Effector CD8-positive, alpha-beta T cell (primary cell): ENCODE measurements at places on chromosomes 12 and 14.
A peak's percentile ranks its signal among the peaks of the same experiment; 100 is the strongest.

DNA sequence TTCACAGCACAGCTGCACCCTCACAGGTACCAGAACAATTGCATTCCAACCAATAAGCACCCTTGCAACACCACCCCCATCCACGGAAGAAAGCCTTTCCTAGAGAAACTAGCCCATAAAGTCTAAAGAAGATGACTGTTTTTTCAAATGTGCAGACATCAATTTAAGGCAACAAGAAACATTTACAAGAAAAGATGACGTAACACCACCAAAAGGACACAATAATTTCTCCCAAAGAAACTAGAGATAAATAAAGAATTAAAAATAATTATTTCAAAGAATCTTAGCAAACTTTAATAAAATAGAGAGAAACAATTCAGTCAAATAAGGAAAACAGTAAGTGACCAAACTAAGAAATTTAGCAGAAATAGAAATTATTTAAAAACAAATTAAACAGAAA, 352.3 kb upstream of the ATXN7L3B start:
- DNase-seq, result no peak

GRCh38 chr14:72308967-72309485, 376.8 kb downstream of the RGS6 start:
- DNase-seq, result no peak

DNA sequence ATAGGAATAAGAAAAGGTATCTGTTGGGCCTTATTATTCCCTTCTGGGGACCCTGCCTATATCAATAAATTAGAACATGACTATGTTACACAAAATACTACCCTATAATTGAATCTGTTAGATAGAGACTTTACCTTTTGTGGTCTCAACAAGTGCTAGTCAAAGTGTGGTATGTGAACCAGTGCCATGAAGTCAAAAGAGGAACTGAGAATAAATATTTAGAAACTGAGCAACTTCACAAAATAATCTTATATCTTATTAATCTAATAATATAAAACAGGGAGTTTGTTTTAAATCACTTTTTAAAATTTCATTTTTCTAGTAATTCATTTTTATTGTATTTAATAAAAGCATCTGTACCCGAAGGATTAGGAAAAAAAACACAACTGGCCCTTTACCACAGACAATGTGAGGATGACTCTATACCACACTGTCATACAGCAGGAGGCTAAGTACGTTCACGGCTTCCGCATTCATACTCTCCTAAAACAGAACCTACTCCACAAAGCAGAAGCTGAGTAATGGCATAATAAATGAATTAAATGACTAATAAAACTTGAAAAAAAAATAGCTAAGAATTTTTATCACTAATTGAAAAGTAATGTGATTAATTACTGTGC, 42.1 kb downstream of the SEC23A start:
- no peak for DNase-seq

GRCh38 chr14:30020271-30020670, 92.6 kb upstream of the PRKD1 start:
- DNase-seq, result no peak

GRCh38 chr12:85626001-85626783, 210.0 kb downstream of the RASSF9 start:
- DNase-seq, result no peak

DNA sequence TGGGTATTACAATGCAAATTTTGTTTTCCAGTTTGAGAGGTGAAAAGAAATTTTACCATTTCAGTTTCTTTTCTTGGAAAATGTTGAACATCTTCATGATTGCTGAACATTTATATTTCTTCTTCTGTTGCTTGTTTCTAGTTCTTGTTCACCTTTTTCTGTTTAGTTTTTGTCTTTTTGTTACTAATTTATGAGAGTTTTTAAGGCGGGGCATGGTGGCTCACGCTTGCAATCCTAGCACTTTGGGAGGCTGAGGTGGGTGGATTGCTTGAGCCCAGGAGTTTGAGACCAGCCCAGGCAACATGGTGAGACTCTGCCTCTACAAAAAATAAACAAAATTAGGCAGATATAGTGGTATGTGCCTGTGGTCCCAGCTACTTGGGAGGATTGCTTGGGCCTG, 10.7 kb downstream of the KIF5A start:
- DNase-seq, result no peak

- DNase-seq, result no peak
Observed at GRCh38 chr14:52741865-52742264, 11.9 kb downstream of the STYX start.

DNA sequence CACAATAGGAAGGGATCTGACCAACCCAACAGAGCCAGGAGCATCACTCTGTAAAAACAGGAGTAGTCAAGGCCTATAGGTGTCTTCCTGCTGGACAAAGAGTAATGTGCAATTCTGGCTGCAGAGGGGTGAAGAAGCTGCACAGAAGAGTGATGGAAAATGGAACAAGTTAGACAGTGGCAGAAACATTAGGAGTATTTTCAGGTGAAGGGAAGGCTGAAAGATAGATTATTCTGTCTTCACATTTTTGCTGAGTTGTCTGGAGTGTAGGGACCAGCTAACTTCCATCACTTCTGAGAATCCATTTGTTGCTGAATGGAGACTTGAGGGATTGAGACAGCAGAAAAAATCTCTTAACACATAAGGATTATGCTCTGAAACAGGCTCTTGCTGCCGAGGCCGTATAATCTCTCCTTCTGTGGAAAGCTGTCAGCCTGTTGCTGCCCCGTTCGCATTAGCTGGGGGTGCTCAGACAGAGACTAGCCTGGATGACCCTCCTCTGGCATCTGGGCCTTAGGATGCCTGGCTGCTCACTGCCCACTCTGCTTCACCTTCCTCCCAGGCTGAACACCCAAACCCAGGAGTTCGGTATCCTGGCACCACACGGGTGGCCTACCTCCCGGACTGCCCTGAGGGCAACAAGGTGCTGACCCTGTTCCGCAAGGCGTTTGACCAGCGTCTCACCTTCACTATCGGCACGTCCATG, 3.1 kb upstream of the ARHGEF25 start:
- DNase-seq, result no peak

DNA sequence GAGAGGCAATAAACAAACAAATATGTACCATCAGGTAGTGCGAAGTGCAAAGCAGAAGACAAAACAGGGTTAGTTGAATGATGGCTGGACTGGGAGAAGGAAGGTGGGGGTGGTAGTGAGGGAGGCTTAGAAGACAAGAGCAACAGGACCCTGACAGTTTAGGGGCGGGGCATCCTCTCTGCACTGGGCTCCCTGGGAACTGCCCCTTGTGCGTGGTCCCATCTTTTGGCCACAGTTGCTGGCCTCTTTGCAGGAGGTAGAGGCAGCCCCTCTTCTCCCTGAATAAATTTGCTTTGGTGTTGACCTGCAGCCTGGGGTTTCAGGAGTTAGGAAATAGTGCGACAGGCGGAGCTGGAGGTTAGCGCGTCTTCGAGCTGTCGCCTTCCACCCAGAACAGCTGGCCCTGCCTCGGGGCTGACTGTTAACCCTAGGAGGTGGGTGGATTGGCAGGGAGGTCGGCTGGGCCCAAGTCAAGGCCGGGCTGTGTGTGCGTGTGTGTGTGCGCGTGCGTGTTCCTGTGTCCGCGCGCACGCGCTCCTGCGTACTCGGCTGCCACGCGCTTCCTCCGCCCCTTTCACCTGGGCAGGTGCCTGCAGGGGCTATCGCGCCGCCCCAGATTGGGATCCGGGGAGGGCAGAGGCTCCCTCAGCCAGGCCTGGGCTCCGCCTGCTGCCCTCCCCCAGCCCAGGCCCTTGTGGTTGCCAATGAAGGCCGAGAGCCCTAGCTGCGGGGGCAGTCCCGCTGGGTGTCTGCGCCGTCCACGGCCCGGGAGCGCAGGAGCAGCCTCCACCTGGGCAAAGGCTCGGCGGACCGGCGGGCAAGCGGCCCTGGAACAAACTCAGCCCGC, 180.8 kb downstream of the ADCK1 start:
- no peak for DNase-seq

DNA sequence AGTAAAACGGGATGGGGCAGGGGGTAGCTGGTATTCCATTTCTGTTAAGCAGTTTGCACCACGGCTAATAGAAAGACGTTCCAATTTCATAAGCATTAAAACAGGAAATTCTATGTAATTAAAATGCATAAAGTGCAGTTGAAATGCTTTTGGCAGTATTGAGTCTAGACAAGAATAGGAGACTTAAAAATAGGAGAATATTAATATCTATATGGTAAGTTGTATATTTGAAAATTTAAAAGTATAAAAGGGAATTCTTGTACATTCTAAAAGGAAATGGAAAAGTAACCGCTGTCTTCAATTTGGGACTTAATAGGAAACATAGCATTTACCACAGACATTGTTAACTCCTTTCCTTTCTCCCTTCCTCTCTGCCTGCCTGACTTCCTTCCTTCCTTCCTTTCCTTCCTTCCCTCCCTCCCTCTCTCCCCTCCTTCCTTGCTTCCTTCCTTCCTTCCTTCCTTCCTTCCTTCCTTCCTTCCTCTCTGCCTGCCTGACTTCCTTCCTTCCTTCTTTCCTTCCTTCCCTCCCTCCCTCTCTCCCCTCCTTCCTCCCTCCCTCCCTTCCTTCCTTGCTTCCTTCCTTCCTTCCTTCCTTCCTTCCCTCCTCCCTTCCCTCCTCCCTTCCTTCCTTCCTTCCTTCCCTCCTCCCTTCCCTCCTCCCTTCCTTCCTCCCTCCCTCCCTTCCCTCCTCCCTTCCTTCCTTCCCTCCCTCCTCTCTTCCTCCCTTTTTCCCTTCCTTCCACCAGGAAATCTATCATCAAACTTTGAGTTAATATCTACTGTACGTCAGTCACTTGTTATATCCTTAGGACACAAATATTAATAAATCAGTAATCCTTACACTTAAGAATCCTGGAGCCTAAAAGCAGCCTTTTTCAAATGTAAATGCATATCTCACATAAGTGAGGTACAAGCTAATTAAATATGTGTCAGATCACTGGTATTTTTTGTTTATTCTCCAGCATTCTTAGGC, 1049.3 kb downstream of the GALC start:
- no peak for DNase-seq

- no peak for DNase-seq
Observed at GRCh38 chr14:99852578-99852977, 59.4 kb downstream of the EML1 start.

- DNase-seq, result no peak
Observed at GRCh38 chr12:42615006-42615405, 25.5 kb upstream of the PRICKLE1 start.

DNA sequence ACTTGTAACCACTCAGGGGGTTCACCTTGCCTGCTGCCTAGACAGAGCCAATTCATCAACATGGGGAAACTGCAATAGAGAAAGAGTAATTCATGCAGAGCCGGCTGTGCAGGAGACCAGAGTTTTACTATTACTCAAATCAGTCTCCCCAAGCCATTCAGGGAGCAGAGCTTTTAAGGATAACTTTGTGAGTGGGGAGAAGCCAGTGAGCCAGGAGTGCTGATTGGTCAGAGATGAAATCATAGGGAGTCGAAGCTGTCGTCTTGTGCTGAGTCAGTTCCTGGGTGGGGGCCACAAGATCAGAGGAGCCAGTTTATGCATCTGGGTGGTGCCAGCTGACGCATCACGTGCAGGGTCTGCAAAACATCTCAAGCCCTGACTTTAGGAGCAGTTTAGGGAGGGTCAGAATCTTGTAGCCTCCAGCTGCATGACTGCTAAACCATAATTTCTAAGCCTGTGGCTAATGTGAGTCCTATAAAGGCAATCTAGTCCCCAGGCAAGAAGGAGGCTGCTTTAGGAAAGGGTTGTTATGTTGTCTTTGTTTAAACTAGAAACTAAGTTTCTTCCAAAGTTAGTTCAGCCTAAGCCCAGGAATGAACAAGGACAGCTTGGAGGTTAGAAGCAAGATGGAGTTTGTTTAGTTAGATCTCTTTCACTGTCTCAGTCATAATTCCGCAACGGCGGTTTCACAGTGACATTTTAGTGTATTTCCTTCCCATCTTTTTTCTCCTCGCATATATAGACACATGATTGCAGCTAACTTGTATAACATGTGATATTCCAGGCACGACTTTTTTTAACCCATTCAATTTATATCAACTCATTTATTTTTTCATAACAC, 68.9 kb upstream of the NCOR2 start:
- peak; percentile 5 for DNase-seq

- no peak for DNase-seq
Observed at GRCh38 chr12:11510671-11511070, 115.3 kb upstream of the PRB2 start.

DNA sequence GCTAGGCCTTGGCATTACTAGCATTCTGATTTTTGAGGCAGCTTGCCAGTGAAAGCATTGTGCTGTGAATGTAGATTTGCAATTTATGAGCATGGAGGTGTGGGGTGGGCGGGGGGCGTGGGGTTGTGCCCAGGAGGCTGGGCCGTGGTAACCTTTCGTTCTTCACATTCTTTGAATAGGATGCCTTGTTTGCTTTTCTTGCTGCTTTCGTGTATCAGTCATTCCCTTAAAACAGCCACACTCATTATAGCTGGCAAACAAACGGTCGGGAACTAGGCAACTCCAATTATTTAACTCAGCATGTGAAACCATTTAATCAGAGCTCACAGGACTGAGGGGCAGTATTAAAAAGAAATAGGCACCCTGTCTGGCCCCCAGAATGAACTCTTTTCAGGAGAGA, 115.9 kb upstream of the PELI2 start:
- no peak for DNase-seq

- no peak for DNase-seq
Observed at GRCh38 chr12:94570161-94570560, 80.2 kb downstream of the TMCC3 start.

DNA sequence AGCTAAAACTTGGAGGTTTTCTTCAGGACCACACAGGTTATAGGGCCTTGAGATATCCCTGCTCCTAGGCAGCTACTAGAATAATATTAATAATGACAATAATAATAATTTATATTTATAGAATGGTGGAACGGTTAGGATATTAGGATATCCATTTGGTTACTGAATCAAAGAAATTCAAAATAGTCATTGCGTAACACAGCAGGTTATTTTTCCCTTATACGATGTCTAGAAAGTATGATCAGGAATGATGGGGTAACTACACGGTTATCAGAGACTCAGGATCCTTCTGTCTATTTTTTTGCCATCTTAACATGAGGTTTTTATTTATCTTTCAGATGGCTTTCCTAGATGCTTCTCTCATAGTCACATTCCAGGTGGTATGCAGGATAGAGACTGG, 39.0 kb downstream of the NEUROD4 start:
- no peak for DNase-seq

- no peak for DNase-seq
Observed at GRCh38 chr14:75944607-75945241, 37.1 kb downstream of the TGFB3 start.

GRCh38 chr14:72907886-72908285, 14.0 kb upstream of the DPF3 start:
- DNase-seq, result no peak

DNA sequence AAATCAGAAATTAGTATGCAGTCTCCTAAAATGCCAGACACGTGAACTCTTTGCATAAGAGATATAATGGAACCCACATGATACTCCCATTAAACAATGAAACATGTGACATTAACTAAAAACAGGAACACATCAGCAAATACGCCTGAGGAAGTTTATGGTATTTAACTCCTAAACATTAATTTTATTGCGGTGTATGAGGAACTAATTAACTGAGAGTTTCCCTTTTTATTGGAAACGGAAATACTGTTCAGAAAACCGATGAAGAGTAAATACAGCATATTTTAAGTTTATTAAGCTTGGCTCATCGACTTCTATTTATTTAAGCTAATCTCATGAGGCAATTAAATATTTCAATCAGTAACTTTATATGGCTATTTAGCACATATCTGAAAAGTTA, 290.3 kb downstream of the SOX5 start:
- no peak for DNase-seq
